Camera-type eye (tissue), 1 donor: ENCODE measurements at places on chromosomes 5 and 9. TPM values are rescaled to one million over a fixed set of nuclear protein-coding genes. Genes with fewer than 3 reads are reported as not detected.

The QRFP gene
- not detected for total RNA-seq

The PCDHB9 gene
- 5.9 TPM for total RNA-seq

The TAF11L10 gene
- not detected for total RNA-seq

The GFI1B gene
- 1.4 TPM for total RNA-seq

The PCDHB11 gene
- total RNA-seq, result 9.5 TPM

The TGFBR1 gene
- 75.1 TPM for total RNA-seq

The NXNL2 gene
- 2.4 TPM for total RNA-seq

The MED22 gene
- total RNA-seq, result 50.6 TPM

The CCDC192 gene
- not detected for total RNA-seq

The GLRA1 gene
- total RNA-seq, result 1.4 TPM
